Activated effector memory CD4-positive, alpha-beta T cell treated with Interleukin-2 at 50 U/mL for 16 hours (primary cell): ENCODE measurements at places on chromosomes 5 and 9.

- no peak for DNase-seq
Measured at GRCh38 chr5:78765116-78765515, 116.5 kb upstream of the LHFPL2 start.

DNA sequence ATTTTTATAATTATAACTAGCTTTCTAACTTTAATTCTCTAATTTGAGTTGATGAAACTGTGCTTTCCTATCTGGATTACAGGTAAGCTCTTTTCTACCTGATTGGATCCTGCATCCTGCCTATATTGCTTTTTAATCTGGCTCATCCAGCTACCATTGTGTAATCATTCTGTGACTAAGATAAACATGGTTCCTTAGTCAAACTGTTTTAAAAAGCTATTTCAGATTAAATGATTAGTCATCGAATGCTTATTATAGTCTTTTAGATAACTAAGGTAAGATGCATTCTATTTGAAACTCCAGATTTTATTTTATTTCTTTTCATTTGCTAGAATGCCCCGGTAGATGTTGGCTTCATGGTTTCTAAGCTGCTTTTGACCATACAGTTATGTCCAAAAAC lies 50.7 kb downstream of the ICE1 start:
- DNase-seq = no peak

- DNase-seq = no peak
Measured at GRCh38 chr9:72615931-72616330, 94.5 kb downstream of the TMC1 start.

GRCh38 chr9:72936266-72936665 lies 16.6 kb downstream of the ALDH1A1 start:
- DNase-seq = no peak

DNA sequence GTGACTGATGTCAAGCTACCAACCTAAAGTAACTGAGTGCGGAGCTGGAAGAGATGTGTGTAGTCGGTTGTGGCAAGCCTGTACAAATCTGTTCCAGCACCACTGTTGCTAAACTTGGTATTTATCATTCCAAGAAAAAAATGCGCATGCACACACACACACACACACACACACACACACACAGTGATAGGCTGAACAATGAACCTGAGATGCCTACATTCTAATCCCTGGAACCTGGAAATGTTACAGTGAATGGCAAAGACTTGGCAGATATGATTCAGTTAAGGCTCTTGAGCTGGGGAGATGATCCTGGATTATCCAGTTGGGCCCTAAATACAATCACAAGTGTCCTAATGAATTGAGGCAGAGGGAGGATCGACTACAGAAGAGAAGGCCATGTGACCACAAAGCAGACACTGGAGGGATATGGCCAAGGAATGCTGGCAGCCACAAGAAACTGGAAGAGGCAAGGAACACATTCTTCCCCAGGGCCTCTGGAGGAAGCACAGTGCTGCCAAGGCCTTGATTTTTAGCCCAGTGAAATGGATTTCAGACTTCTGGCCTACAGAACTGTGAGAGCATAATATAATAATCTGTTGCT lies 49.7 kb upstream of the LHFPL2 start:
- DNase-seq = no peak
